ENCODE measurements at places on chromosomes 1 and 21.

GRCh38 chr21:21971384-21971783 lies 973.2 kb downstream of the NCAM2 start:
- DNase-seq: no peak

- no peak for DNase-seq
Measured at GRCh38 chr21:41763996-41764395, 2.9 kb downstream of the RIPK4 start.

DNA sequence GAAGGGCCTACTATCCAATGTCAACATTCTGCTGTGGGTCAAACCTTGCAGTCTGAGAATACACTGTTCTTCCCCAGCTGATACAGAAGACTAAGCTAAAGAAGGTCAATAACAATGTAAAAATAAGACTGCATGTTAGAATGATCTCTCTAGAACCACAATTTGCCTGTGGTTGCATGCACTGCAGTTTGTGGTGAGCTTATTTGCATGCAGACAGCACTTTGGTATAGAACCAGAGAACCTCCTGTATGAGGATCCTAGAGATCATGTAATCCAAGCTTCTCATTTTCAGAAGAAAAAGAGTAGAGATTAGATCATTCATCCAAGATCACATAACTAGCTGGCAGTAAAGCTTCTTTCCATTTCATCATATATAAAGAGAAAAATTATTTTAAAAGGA lies 15.8 kb downstream of the SYNJ1 start:
- no peak for DNase-seq

GRCh38 chr1:2948751-2949680 lies 72.3 kb upstream of the ACTRT2 start:
- DNase-seq: no peak

DNA sequence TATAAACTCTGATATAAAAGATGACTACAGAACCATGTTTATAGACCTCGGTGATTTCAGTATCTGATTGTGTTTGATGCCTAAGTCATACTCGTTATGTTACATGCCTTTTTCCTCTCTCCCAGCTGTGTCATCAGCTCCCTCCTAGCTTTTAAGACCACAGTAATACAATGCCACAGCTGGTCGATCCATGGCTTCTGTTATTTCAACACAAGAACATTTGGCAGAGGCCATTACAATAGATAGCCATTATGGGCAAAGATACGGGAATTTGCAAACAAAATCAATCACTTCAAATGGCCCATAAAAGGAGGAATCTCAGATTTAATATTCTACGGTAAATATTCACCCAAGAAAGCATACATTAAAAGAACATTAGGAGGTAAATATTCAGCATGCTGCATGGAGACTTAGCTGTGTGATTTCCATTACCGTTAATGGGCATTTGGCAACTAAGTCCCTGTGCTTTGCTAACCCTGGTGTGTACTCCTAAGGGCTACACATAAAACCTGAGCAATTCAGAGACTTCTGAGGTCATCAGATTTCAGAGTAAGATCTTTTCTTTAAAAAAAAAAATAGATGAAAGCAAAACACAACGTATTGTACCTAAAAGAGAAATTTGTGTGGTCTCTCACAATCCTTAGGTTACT lies 153.4 kb downstream of the PIGK start:
- DNase-seq: no peak

DNA sequence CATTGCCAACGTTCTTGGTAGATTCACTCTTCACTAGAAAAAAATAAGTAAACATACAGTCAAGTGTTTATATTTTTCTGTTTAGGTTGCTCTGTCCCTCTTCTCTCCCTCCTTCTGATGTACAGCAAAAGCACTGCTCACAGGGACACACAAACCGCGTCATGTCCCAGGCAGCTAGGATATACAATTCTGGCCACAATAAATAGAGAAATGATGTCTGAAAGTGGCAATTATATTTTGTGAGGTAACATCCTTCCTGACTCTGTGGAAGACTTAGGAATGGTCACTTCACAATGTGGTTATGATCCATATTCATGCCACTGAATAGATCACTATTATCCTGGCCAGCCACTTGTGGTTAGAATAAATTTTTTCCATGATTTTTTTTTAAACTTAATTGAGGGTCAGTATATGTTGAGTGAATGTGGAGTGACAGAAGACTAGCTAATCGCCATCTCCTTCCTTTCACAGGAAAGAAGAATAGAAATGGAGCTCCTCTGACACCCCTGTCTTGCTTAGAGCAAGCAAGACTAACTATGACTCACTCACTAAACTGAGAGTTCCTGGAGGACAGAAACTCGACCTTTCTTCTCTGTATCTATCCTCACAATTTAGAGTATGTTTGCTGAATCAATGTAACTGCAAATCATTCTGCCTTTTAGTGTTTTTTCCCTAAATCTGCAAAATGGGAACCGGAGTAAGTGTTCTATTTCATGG lies 54.0 kb downstream of the ZNHIT6 start:
- no peak for DNase-seq

- no peak for DNase-seq
Measured at GRCh38 chr1:25773441-25774125, 26.4 kb upstream of the SELENON start.

DNA sequence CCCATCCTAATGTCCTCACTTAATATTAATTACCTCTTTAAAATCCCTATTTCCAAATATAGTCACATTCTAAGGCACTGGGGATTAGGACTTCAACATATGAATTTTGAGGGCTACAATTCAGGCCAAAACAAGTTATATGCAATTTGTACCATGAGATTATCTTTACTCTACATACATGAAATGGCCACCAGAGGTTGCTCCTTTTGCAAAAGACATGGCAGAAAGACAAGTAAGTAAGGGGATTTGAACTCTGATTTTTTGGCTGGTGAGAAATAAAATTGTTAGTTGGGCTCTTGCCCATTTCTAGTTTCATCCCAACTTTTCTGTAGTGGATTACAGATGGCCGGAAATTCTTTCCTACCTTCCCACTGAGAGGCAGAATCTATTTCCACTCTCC lies 4.8 kb upstream of the ALG6 start:
- DNase-seq: no peak

- DNase-seq: no peak
Measured at GRCh38 chr1:115976921-115977498, 697 bp downstream of the SLC22A15 start.

DNA sequence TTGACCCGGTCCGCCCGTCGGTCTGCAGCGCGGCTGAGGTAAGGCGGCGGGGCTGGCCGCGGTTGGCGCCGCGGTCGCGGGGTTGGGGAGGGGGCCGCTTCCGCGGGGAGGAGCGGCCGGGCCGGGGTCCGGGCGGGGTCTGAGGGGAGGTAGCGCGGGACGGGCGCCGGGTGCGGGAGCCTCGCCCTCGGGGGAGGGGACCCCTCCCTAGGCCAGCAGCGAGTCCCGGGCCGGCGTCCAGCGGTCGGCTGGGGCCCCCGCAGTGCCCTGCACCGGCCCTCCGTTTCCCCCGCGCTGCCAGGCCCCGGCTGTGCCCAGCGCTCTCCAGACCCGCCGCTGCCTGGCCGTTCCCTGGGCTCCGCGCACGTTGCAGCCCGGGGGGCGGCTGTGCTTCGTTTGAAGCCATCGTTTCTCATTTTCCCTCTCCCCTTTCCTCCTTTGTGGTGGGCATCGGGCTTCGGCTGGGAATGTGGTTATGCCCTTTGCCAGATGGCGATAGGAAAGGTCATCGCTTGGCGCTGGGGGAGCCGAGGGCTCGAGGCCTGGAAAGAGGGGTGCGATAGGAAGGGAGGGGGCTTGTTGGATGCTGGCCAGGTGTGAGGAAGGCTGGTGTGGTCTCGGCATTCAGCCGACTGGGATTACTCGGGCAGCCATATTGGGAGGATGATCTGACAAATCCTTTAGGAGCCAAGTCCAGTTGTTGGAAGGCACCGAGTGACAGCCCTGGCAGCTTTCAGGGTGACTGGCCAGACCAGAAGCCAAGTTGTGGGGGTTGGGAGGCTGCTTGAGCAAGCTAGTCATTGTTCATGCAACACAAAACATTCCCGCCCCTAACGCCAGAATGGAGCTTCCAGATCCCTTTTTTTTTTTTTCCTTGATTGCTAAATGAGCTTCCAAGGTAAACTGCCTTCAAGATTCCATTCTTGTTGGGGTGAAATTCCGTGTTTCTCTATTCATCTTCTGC lies 753 bp downstream of the KIF1B start:
- DNase-seq: peak; percentile 97

- no peak for DNase-seq
Measured at GRCh38 chr1:34478515-34479076, 276.3 kb upstream of the GJB5 start.

GRCh38 chr21:41817877-41818855 lies 51.3 kb upstream of the RIPK4 start:
- peak; percentile 67 for DNase-seq

DNA sequence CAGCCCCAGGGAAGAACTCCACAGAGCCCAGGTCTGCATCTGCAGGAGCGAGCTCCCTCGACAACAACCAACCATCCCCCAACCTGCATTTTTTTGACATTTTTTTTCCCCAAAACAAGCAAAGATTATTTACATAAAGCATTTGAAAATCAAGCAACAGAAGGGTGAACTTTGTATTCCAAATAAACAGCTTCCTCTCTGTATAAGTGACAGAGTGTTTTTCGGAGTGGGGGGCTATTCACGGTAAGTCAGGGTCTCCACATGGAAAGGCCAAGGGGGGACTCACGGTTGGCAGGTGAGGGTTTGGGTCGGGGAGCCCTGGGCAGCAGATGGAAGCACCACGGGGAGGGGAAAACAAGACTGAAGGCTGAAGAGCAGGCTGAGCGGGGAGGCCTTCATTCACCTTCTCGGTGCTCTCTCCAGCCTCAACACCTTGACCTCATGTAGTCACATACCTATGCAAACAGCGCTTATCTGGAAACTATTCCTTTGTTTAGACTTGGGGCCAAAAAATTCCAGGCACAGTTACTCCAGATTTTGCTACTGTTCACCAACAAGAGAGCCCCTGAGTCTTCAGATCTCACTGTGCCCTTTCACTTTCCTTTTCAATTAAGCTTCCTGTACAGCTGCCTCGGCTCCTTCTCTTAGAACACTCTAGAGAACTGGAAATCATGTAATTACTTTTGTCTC lies 27.6 kb downstream of the C2CD2 start:
- DNase-seq: no peak

DNA sequence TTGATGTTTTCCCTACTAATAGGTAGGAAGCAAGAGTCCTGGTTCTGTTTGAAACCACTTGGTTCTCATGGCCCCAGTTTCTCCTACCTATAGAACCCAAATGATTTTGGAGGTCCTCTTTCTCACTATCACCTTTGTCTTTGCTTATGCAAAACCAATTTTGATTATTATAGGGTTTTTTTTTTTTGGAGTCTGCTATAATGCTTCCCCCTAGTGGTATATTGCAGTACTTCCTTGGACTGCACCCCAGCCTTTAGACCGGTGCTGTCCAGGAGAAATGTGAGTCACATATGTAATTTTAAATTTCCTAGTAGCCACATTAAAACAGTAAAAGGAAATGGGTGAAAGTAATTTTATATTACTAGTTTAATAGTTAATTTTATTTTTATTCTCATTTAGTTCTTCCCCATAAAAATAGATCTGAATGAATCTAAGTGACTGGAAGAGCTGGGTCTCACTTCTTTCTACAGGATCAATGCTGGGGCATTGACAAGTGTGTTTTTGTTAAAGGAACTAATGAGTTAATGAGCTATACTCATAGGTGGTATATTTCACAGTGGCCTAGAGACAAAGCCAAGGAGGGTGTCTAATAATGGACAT lies 10.6 kb downstream of the FCMR start:
- DNase-seq: no peak

DNA sequence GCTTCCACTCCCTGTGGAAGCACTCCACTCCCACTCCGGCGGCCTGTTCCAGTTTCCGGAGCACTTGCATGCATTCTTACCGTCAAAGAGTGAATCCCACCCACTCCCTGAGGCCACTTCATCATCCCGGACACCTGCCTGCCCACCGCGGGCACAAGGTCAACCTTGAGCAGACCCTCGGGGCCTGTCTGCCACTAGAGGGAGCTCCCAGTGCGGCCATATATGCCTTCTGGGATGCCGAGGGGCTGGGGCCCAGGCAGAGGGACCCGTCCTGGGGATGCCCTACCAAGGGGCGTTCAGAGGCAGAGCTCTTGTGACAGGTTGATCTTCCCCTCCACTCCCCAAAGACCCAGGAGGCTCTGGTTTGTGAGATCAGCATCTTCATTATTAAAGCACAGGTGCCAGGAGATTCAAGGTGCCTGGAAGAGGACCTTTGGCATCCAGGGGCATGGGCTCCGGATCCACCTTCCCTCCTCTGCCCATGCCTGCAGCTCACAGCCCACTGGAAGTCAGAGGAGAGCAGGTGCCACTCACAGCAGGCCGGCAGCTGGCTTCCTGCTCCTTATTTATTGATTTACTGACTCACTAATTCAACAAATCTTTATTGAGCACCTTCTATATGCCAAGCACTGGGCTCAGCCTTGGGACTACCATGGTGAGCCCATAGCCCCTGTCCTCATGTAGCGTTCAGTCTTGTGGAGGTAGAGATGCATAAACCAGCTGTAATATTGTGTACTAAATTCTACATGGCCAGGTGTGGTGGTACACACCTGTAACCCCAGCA lies 47.3 kb downstream of the UBIAD1 start:
- no peak for DNase-seq

Data from suprapubic skin (tissue), 4 donors.